ENCODE measurements at places on chromosomes 2 and 18. TPM values are rescaled to one million over a fixed set of nuclear protein-coding genes. Genes with fewer than 3 reads are reported as not detected.

GRCh38 chr2:102594445-102595016, 24.8 kb upstream of the SLC9A2 start:
- DNase-seq, result no peak

GRCh38 chr2:63712748-63713147, 124.0 kb downstream of the MDH1 start:
- peak; percentile 38 for DNase-seq

- DNase-seq, result no peak
Observed at GRCh38 chr2:124501575-124502152, 476.6 kb downstream of the CNTNAP5 start.

DNA sequence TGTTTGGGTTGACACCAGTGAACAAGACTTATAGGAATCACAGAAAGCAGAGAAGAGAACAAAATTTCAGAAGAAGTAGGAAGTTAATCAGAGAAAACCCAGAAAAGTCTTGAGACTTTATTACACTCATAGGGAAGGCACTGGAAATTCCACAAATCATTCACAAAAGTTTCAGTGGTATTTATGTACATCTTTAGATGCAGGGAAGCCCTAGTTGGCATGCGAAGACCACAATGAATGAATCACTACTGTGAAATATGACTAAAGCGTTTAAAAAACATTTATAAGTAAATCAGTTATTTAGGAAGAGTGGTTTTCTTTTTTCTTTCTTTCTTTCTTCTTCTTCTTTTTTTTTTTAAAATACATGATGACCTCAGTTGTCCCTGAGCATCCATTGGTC, 105.1 kb downstream of the NUP35 start:
- peak; percentile 55 for DNase-seq

DNA sequence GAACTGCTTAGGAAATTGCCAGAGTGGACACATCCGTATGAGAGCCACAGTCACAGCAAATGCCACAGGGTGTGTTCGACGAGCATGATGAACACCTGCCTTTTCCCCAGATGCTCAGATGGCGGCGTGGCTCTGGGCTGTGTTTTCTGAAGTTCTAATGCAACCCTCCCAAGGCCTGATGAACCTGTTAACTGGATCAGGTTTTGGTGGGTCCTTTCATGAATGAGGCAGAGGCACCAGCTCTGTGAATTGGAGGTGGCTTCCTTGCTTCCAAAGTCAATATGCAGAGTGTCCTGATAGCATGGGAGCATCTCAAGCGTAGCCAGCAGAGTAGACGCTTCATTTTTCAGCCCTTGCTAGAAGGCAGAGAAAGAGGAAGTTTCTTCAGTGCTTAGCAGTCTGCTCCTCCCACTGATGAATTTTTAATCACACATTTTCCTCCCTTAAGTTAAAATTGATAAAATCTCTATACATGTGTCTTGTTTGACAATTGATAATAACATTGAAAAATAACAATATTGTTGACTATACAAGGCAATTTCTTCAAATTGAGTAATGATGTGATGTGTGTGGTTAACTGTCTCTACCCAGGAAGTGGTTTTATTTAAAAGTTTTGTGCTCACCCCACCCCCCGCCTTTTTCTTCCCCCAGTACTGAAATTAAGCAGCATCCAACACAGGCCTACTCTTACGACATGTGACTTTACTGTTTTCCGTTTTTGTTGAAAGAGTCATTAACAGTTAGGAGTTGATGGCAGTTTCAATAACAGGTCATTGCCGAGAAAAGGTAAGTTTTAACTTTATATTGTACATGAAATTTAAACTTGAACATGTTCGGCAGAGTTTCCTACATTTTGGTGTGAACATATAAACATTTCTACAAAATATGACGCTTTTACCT, at the start of gene ARHGAP15:
Gene ARHGAP15, plus strand, starts transcription at position 739 of the 900 bp plus-strand sequence.
- DNase-seq, result no peak

DNA sequence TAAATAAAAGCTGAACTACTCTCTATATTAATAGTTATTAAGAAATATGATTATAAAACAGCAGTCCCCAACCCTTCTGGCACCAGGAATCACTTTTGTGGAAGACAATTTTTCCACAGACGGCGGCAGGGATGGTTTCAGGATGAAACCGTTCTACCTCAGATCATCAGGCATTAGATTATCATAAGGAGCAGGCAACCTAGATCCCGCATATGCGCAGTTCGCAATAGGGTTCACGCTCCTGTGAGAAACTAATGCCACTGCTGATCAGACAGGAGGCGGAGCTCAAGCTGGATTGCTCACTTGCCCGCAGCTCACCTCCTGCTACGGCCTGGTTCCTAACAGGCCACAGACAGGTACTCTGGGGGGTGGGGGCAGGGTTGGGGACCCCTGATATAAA, 19.3 kb upstream of the DSG2 start:
- DNase-seq, result no peak

GRCh38 chr2:120499784-120500495, 154.0 kb downstream of the INHBB start:
- peak; percentile 18 for DNase-seq

- no peak for DNase-seq
Observed at GRCh38 chr2:233161730-233162129, 89.7 kb upstream of the ATG16L1 start.

DNA sequence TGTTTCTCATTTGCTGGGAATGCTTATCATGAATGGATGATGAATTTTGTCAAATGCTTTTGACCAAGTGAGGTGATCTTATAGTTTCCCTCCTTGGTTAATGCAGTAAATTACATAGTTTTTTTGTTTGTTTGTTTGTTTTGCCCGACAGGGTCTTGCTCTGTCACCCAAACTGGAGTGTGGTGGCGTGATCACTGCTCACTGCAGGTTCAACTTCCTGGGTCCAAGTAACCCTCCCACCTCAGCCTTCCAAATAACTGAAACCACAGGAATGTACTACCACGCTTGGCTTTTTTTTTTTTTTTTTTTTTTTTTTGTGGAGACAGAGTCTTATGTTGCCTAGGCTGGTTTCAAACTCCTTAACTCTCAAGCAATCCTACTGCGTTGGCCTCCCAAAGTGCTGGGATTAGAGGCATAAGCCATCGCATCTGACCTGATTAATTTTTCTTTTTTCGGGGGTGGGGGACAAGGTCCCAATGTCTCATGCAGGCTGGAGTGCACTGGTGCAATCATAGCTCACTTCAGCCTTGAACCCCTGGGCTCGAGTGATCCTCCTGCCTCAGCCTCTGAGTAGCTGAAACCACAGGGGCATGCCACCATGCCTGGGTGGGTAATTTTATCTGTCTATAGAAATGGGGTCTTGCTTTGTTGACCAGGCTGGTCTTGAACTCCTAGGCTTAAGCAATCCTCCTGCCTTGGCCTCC, 48.6 kb downstream of the SMAD2 start:
- peak; percentile 97 for DNase-seq

DNA sequence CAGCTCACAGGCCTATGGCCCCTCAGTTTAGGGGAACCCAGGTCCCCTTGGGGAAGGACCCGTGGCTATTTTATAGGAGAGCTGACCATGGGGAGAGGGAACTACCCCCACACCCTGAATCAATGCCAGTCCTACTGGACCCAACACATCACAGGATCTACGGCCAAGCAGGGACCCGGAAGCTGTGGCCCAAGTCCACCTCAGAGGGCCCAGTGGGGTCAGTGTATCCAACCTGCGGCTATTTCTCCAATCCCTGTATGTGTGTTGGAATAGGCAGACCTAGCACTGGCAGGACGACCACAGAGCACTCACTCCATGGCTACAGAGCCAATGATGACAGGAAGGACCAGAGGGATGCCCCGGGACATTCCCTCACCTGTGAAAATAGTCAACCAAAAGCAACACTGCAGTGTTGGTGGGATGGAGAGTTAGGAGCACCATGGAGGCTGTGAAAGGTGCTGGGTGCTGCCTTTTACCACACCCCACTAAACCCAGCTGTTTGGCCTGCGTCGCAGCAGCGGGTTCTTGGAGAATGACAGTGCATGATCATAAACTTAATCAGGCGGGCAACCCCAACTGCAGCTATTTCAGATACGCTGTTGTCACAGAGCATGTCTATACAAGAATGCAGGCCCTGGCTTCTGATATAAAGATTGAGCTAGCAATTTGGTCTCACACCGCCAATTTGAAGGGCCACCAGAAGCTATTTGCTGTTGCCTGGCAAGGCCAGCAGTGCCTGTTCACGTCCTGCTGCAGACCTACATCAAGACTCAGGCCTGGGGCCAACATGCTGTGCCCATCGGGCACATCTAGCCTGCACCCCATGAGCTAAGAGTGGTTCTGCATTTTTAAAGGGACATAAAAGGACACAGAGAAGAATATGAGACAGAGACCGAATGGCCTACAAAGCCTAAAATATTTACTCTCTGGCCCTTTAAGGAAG, 110.4 kb downstream of the EIPR1 start:
- no peak for DNase-seq

- DNase-seq, result no peak
Observed at GRCh38 chr2:200821686-200822245, 10.1 kb downstream of the BZW1 start.

VAMP8 gene
- total RNA-seq, result 47.0 TPM

AGXT gene
- not detected for total RNA-seq

ADI1 gene
- 32.5 TPM for total RNA-seq

AKAIN1 gene
- total RNA-seq, result not detected

TAF1B gene
- total RNA-seq, result 30.5 TPM

PDE11A gene
- 5.8 TPM for total RNA-seq

ACKR3 gene
- total RNA-seq, result 0.35 TPM

FHOD3 gene
- 117 TPM for total RNA-seq

TMEM37 gene
- total RNA-seq, result 0.69 TPM
